ENCODE measurements at places on chromosomes 3 and 15.

- no peak for DNase-seq
Measured at GRCh38 chr15:101393172-101393571, 96.3 kb downstream of the PCSK6 start.

GRCh38 chr15:58472821-58473581 lies 41.2 kb downstream of the LIPC start:
- no peak for DNase-seq

DNA sequence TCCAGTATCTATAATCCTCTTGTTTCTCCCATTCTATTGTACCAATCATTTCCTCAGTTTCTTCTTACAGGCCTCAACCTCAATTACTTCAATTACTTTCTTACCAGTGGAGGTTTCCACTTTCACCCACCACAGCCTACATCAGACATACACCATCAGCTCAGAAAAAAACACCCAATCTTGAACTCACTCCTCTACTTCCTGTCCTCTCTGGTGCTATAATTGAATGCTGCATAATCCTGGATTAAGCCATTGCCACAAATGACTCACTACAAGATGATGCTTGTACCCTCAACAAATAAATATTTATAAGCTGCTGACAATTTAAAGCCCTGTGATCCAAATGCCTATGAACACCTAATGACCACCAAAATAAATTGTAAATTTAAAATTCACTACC lies 18.5 kb downstream of the RYK start:
- no peak for DNase-seq

- DNase-seq: peak; percentile 52
Measured at GRCh38 chr15:101088788-101089578, 162.9 kb downstream of the CHSY1 start.

GRCh38 chr3:170513642-170514041 lies 72.2 kb downstream of the SLC7A14 start:
- DNase-seq: no peak

DNA sequence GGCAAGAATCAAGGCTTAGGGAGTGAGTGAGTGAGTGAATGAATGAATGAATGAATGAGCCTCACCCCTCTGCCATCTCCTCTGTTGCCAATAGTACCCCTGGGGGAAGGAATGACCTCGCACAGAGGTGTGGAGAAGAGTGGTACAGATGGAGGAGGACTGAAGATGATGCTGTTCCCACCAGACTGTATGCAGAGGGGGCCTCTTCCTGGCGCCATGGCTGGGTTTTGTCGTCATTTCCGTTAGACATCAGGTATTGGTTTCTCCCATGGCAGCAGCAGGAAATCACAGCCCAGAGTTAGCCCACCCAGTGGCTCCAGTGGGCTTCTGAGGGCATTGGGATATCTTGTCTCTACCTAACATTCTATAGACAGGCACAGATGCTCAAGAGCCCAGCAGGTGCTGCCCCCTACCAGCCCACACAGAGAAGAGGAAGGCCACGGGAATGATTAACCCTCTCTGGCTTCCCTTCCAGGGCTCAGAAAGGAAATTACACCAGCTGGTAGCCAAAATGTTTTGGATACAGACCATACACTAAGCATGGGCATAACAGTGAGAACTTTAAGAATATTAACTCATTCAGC lies 109.8 kb upstream of the SLC6A11 start:
- DNase-seq: no peak

- DNase-seq: no peak
Measured at GRCh38 chr3:34361921-34362320, 563.5 kb downstream of the PDCD6IP start.

DNA sequence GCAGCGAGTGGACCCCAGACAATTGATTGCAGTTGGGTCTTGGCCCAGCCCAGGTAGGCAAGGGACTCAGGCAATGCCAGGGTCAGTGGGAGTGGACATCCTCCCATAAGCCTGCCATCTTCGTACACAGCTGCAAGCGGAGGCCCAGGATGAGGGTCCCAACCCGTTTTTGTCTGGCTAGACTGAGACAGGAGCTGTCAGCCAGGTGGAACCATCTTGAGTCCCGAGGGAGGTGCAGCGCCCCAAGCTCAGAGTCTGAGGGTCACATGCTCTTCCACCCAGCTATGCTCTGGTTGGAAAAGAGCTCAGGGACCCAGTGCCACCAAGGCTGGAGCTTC lies 22.6 kb upstream of the IP6K2 start:
- no peak for DNase-seq

- DNase-seq: no peak
Measured at GRCh38 chr15:79190093-79190492, 92.4 kb upstream of the ANKRD34C start.

DNA sequence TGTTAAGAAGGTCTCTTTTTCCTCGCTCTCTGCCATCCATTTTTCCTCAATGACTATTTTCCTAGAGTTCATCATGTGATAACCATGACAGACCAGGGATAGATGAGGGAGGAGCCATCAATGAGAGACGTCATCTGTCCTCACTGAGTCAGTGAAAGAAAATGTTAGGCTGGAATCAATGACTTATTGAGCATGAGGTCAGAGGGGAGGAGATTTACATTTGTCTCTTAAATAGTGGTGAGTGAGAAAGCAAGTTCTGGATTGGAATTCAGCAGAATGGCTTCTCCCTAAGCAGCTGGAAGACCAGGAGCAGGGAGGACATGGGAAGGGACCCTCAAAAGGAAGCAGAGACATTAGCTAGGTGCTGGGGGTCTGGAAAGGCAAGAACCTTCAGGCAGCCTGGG lies 28.2 kb upstream of the USP3 start:
- peak; percentile 97 for DNase-seq

DNA sequence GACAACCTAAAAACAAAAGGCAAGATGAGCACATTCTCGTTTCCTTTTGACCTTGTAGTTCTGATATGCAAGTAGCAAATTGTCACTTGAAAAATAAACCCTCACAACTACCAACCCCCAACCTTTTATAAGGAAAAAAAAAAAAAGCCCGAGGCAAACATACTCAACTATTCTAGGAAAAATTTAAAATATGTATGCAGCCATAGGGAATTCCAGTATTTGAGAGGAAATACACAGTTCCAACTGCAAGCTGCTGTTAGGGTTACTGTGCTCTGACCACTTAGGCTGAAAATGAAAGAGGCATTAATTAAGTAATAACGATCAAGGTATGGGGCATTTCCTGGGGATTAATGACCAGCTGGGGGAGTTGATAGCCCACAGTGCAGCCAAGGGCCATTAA lies 281.9 kb upstream of the DPH6 start:
- DNase-seq: no peak

DNA sequence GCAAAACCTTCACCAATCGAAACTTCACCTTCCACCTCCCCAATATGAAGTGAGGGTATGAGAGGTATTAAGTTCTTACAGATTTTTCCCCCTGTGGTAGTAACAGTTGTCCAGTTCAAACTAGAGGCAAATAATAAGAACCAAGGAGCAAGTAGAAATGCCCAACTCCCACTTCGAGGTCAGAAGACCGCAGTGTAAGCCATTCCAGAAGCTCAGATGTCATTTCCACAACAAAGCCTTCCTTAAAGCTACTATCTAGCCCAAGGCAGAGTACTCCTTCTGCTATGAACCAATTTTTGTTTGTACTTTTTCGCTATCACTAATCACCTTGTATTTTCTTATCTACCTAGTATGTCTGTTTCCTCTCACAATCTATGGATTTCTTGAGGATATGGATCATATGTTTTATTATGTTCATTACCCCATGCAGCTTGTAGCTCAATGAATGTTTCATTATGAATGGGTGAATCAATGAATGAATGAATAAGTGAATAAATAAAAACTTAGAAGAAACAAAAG lies 235.7 kb upstream of the KCNMB2 start:
- no peak for DNase-seq

GRCh38 chr15:35702946-35703495 lies 157.1 kb upstream of the DPH6 start:
- DNase-seq: no peak

DNA sequence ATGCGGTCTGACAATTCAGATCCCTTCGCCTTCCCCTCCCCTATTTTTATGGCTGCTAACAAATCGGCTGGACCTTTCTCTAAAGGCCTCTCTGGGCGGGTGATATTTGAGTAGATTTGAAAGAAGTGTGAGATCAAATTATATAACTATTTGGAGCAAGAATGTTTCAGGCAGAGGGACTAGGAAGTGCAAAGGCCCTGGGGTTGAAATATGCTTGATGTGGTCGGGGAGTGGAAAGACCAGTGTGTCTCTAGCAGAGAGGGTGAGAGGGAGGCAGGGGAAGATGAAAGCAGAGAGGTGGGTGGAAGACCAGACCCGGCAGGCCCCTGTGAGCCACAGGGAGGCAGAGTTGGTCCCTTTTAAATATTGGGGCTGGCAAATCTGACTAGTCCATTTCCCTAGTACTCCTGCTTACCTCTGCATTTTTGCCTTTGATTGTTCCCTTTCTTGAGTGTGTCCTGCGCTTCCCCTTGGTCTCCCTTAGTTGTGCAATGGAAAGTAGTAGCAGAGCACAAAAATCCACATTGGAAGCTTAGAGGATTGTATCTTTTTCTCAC lies 32.3 kb downstream of the SLCO3A1 start:
- no peak for DNase-seq

DNA sequence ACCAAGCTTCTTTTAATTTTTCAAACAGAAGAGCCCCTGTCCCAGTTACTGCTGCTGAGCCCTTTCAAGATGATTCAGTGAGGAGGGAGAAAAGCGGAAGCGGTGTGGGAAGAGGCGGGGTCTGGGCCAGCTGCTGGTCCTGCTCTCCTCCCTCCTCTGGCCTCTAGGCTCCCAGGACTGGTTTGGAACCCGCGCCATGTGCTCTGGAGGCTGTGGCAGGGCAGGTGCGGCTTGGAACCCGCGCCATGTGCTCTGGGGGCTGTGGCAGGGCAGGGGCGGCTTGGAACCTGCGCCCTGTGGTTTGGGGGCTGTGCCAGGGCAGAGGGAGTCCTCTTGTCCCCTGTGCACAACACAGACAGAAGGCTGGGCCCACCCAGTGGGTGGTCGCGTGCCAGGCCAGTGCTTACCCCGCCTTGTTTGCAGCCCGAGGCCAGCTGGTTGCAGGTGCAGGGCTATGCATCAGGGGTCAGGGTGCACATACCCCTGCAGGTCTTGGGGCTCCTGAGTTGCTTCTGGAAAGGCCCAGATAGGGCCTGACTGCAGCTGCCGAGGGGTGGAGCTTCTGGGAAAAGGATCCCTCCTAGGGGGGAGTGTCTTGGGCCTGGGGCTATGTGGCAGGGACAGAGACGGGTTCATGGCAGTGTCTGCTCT lies 12.2 kb downstream of the ALG1L2 start:
- no peak for DNase-seq
